ENCODE measurements at places on chromosomes 5 and 9. TPM values are rescaled to one million over a fixed set of nuclear protein-coding genes. Genes with fewer than 3 reads are reported as not detected.

- DNase-seq, result no peak
Measured at GRCh38 chr9:89871871-89872331, 267.1 kb downstream of the GADD45G start.

GRCh38 chr5:139955053-139955605, 88.0 kb downstream of the NRG2 start:
- DNase-seq, result no peak

GRCh38 chr5:93789173-93790067, 48.0 kb upstream of the POU5F2 start:
- DNase-seq, result no peak

- DNase-seq, result no peak
Measured at GRCh38 chr5:79069488-79070349, at the start of the genes BHMT2 and DMGDH. TSS of gene BHMT2 (plus strand) at chr5:79069767. CDS start at chr5:79069783, 16 bp downstream. TSS of gene DMGDH (minus strand) at chr5:79069674. CDS start at chr5:79069620, 54 bp downstream.

DNA sequence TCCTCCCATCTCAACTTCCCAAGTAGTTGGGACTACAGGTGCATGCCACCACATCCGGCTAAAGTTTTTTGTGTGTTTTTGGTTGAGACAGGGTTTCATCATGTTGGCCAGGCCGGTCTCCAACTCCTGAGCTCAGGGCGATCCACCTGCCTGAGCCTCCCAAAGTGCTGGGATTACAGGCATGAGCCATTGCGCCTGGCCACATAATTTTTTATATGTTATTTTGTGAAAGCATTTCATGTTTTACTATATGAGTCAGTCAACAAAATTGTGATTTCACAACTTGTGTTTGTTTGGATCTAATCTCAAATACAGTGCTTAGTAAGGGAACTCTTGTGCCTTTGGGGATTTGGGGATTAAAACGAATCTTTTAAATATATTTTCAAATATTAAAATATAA, 20.0 kb upstream of the FAM120AOS start:
- no peak for DNase-seq

GRCh38 chr5:176882567-176882903, 16.6 kb downstream of the HK3 start:
- no peak for DNase-seq

DNA sequence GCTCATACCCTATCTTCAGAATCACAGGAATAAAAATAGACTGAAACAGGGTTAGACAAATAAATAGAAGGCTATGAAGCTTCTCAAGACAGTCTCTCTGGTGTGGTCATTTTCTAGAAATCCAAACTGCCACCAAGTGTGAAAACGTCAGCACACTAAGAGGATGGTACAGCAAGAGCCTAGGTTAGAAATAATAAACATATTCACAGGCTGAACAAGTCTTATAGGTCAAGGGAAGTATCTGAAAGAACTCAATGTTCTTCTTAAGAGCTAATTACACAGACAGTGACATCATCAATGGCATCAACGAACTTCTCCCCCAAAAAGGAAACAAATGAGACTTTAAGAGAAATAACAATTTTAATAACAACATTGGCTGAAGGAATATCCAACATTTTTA, 22.7 kb upstream of the PLPP6 start:
- no peak for DNase-seq

GRCh38 chr5:4676934-4677333, 463.2 kb upstream of the ADAMTS16 start:
- DNase-seq, result no peak

GRCh38 chr9:10612641-10613398, at the start of gene PTPRD:
TSS of gene PTPRD (minus strand) at chr9:10613002.
- DNase-seq, result peak; percentile 43

DNA sequence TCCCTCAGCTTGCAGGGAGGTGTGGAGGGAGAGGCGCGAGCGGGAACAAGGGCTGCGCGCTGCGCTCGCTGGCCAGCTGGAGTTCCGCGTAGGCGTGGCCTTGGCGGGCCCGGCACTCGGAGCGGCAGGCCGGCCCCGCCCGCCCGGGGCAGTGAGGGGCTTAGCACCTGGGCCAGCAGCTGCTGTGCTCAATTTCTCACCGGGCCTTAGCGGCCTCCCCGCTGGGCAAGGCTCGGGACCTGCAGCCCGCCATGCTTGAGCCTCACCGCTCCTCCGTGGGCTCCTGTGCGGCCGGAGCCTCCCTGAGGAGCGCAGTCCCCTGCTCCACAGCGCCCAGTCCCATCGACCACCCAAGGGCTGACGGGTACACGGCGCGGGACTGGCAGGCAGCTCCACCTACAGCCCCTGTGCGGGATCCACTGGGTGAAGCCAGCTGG, 1516.4 kb downstream of the EFNA5 start:
- no peak for DNase-seq

GRCh38 chr9:114844766-114845165, 38.9 kb upstream of the TNFSF15 start:
- DNase-seq, result no peak

GRCh38 chr5:34053133-34053532, 10.1 kb upstream of the C1QTNF3 start:
- DNase-seq, result no peak

- peak; percentile 67 for DNase-seq
Measured at GRCh38 chr9:137319011-137319738, 17.1 kb upstream of the NRARP start.

DNA sequence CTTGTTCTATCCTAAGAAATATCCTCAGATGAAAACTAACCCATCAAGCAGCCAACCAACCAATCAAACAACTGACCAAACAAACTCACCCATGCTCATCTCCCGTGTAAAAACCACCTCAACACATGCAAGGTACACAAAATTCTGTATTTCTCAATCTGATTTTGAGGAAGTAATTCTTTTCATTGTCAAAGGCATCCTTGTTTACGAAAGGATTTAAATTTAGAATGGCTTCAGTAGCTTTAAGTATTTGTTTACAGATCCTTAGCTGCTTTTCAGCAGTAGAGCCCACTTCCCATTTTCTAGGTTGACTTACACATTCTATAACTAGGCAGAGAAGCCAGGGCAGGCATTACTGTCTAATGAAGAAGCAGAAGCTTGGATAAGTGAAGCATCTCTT, 78.6 kb downstream of the NTRK2 start:
- DNase-seq, result no peak

- no peak for DNase-seq
Measured at GRCh38 chr5:135313405-135313804, 85.6 kb downstream of the MACROH2A1 start.

- no peak for DNase-seq
Measured at GRCh38 chr9:134594078-134594941, 47.3 kb upstream of the COL5A1 start.

GRCh38 chr5:5650242-5650641, 227.8 kb downstream of the ICE1 start:
- DNase-seq, result no peak

DNA sequence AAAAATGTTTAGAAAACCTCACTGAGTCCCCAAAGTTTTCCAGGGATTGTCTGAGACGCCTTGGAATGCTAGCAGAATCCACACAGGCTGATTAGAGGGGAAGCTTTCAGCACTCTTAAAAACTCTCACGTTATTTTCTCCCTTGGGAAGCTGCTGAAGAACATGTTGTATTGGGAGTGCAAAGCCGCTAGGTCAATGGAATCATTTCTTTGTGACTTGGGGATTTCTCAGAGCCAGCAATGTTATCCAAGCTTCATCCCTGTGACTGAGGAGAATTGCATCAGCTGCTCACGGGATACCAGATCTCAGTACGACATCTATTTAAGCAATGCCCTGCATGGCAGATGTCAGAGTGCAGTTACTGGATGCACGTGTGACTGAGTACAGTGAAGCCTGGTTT, 426.4 kb upstream of the MPDZ start:
- DNase-seq, result no peak

- DNase-seq, result no peak
Measured at GRCh38 chr5:152523964-152524363, 118.9 kb upstream of the NMUR2 start.

DNA sequence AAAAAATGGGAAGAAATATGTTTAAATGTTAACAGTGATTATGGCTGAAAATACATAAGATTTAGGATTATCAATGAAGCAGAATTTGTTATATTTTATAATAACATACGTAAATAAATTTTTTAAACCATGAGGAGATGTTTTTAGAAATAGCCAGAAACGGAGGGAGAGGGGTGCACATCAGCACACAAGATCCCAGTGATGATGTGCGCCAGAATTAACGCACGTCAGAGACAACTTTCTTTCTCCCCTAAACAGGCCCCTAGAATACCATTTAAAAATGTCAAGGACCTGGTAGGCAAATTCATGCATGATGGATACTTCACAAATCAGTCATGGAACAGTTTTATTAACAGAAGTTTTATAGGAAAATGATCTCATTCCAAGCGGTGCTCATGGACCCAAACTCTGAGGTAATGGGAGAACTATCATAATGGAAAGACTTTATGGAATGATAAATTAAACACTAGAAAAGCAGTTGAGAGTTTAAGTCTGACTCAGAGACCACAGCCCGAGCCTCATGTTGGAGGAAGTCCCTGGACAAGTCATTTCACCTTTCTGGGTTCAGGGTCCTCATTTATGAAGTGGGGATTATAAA, 258.9 kb upstream of the GAS1 start:
- DNase-seq, result no peak

- DNase-seq, result no peak
Measured at GRCh38 chr9:2729721-2730120, 12.4 kb downstream of the KCNV2 start.

EPB41L4A gene
- 4.6 TPM for total RNA-seq

ZBTB6 gene
- 9.3 TPM for total RNA-seq

PSMD5 gene
- total RNA-seq, result 30.5 TPM

DMRTA1 gene
- 3.3 TPM for total RNA-seq

WHRN gene
- total RNA-seq, result 7.4 TPM

NMUR2 gene
- total RNA-seq, result not detected

TMEM250 gene
- 34.9 TPM for total RNA-seq

PRRT1B gene
- total RNA-seq, result 1.1 TPM

Measured in H1 (cell line).